Activated T-helper 1 cell treated with anti-CD3 and anti-CD28 coated beads, Interleukin-2, amount 50 U/mL, for 16 hours (primary cell): ENCODE measurements at places on chromosomes 4 and X.

DNA sequence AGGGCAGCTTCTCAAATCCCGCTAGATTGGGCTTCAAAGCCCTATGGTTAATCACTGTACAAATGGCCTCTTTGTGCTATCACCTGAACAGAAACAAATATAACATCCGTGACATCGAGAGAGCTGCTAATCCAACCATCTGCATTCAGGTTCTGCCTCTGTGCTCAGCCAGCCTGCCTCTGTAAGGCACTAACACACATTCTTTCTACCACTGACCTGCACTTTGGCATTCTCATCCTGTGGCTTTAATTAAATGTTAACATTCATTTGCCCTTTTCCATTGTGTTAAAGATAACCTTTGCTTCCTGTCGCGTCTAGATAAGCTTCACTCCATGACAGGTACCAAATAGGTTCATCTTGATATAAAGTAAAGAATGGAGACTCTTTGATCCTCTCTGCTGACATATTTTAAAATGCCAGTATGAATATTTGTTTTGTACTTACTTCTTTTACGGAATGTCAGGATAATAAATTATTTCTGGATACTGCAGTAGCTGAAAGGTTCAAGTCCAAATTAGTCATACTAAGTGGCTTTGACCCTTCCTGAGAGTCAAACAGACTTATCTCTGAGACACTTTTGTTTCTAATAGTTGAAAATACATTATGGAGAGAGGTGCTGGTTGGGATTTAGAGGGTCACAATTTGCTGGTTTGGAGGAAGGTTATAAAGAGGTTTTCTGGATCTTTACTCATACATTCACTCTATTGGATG is 505.7 kb downstream of the PACRGL start:
- no peak for DNase-seq

DNA sequence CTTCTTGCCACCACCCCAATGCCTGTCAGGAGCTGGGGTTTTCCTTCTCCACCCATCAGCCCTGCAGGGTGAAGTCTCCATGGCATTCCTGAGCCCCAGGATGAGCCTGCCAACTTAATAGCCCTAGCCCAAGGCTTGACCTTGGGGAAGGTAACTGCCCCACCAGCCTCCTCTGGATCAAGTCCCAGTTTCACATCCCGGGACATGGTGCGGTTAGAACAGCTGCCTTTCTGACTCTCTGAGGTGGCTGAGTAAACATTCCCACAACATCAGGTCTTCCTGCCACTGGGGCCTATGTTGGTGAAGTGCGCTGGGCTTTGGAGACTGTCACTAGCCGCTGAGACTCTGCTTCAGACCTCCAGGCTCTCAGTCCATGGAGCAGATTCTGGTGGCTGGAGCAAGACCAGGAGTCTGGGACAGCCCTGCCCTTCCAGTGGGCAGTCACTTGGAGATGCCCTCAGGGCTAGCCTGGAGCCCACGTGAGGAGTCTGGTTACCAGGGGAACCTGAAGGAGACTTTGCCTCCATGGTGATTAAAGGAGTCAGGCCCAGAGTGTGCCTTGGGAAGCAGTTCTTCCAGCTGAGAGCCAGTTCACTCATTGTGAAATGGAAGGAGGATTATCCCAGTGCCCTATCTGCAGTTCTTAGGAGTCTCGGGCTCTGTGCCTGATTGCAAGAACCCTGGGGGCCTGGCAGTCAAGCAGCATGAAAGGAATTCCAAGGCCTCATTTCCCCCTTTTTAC is 56.8 kb downstream of the SMIM20 start:
- no peak for DNase-seq

- no peak for DNase-seq
These were observed 47.0 kb downstream of the TASL start for GRCh38 chrX:30530606-30531005.

GRCh38 chrX:131067846-131068745 is 9.9 kb downstream of the ARHGAP36 start:
- DNase-seq, result no peak

DNA sequence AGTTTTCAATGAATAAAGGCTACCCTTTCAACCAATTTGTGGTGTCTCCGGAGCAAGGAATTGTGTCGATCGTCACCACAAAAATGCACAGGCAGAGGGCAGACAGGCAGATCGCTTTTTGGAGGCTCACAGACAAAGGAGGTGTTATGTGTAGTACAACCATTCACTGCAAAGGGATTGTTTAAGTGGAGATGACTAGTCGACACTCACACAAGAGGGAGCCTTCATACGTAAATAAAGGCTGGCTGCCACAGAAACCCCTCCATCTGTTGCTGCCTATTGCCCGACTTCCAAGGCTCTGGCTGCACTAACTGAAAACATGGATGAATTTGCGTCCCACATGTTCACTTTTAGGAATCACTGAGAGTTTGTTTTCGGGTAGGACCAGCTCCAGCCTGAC is 281.1 kb downstream of the NKX6-1 start:
- no peak for DNase-seq

DNA sequence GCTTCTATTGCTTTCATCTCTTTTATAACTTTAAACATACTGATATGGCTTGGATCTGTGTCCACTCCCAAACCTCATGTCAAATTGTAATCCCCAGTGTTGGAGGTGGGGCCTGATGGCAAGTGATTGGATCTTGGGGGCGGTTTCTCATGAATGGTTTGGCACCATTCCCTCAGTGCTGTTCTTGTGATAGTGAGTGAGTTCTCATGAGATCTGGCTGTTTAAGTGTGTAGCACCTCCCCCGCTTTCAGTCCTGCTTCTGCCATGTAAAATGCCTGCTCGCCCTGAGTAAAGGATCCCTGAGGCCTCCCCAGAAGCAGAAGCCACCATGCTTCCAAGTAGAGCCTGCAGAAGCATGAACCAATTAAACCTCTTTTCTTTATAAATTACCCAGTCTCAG is 17.7 kb downstream of the MND1 start:
- no peak for DNase-seq

- no peak for DNase-seq
These were observed 670.7 kb downstream of the PCDH7 start for GRCh38 chr4:31390849-31391248.

DNA sequence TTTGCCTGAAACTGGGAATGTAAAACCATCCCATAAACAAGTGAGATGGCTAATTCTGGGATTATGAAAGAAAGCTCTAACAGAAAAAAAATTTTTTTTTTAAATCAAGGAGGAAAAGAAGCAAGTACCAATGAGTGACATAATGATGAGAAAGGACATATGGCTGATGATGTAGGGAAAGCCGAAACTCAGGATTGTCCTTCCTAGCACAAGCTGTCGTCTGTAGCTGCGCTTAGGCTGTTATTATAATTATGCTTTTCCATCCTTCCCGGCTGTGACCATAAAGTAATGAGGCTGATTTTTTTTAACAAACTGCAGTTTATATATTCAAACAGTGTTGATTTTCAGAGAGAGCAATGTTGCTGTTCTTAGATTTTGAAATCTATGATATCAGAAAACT is 209.8 kb upstream of the NOCT start:
- DNase-seq, result no peak

- DNase-seq, result no peak
These were observed 4.7 kb downstream of the GLRB start for GRCh38 chr4:157080605-157081004.

GRCh38 chr4:133921280-133922195 is 280.1 kb downstream of the PABPC4L start:
- no peak for DNase-seq

- no peak for DNase-seq
These were observed 276.1 kb downstream of the GASK1B start for GRCh38 chr4:157896726-157897125.

GRCh38 chrX:33831211-33831610 is 300.9 kb downstream of the FAM47A start:
- no peak for DNase-seq

GRCh38 chrX:123340696-123341095 is 156.6 kb downstream of the GRIA3 start:
- no peak for DNase-seq

GRCh38 chrX:53376888-53377287 is 45.6 kb downstream of the SMC1A start:
- DNase-seq, result no peak

GRCh38 chrX:34557733-34558132 is 99.4 kb downstream of the TMEM47 start:
- no peak for DNase-seq

GRCh38 chr4:157121401-157121800 is 45.5 kb downstream of the GLRB start:
- DNase-seq, result no peak

DNA sequence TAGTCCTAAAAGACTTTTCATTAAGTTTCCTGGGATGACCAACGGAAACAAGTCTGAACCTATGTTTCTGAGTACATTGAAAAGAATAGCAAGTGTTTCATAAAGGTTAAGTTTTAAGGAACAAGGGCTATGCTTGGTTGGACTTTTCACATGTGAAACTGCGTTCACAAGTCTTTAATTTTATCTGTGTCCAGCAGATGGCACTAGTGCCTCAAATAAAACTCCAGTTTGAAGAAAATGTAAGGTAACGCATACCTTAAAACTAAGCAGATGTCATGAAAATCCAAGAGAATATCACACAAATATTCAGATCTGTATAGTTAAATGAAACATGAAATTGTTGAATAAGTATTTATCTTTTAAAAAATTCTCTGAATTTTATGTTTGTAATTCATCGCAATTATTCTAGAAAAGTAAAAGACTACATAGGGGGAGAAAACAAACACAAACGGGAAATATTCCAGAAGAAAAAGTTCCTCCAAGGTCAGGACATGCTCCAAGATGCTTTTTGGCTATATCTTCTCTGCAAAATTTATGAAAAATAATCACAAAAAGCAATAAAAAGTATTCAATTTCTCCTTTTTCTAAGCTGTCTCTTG is 89.6 kb upstream of the MAD2L1 start:
- DNase-seq, result no peak

- no peak for DNase-seq
These were observed 34.6 kb upstream of the WFS1 start for GRCh38 chr4:6235012-6235411.

DNA sequence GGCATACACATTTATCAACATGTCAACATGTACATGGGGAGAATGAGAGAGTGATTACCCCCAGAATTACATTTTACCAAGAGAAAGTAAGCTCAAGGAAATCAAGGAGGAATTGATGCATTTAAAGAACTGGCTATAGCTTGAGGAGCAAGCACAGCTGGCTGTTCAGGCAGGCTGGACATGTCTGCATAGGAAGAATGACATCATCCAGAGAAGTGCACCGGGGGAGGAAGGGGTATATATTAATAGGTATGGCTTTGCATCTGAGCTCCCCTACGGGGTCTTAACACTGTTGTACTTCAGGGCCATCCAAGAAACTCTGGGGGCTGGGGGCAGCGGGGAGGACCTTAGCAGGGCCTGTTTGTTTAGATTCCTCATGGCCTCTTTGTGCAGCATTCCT is 222.4 kb upstream of the VCX start:
- DNase-seq, result no peak

GRCh38 chr4:6909113-6909969 is at the start of gene TBC1D14:
Gene TBC1D14, plus strand, starts transcription at chr4:6909826. Its CDS starts 13,564 bp downstream, at chr4:6923390.
- peak; percentile 72 for DNase-seq

DNA sequence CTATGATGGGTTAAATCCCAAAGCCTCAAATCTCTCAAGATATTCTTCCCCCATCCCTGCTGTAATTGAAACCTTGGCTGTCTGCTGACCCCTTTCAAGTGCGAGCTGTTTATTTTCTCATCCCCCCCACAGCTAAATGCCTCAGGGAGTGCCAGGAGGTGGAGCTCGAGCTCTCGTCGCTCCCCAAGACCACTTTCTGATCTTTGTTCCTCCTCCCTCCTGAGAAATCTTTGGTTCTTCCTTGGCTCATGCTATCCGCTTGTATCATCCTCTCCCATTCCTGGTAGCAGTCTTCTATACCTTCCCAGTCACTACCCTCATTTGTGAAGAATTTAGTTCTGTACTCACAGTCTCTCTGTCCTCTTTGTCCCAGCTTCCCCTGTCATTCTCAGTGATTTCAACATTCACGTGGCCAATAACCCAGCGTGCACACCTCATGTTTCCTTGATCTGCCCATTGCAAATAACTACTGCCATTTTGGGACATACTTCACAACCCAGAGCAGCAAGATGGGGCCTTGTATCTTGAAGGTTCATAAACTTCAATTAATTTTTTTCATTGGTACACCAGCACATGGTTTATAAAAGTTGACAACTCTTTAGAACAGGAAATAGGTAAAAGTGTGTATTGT is 9.2 kb upstream of the SLC25A43 start:
- DNase-seq, result no peak

- DNase-seq, result no peak
These were observed 47.0 kb downstream of the SEC24D start for GRCh38 chr4:118788911-118789310.

DNA sequence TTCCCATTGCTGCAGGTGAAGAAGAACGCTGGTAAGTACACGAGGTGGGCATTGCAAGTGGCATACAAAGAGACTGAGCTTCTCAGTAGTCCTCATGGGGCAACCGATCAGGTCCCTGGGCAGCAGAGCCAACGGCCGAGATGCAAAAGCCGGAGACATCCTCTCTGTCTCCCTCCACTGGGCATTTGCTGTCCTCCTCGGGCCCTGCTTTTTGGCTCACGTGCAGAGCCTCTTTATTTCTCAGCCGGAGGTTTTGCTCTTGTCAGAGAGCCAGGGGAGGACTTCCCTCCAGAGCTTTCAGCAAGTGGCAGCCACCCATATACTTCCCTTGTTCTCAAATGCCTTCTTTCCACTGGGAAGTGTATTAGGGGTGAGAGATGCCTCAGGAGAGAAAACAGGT is 18.0 kb downstream of the STARD8 start:
- DNase-seq, result no peak

DNA sequence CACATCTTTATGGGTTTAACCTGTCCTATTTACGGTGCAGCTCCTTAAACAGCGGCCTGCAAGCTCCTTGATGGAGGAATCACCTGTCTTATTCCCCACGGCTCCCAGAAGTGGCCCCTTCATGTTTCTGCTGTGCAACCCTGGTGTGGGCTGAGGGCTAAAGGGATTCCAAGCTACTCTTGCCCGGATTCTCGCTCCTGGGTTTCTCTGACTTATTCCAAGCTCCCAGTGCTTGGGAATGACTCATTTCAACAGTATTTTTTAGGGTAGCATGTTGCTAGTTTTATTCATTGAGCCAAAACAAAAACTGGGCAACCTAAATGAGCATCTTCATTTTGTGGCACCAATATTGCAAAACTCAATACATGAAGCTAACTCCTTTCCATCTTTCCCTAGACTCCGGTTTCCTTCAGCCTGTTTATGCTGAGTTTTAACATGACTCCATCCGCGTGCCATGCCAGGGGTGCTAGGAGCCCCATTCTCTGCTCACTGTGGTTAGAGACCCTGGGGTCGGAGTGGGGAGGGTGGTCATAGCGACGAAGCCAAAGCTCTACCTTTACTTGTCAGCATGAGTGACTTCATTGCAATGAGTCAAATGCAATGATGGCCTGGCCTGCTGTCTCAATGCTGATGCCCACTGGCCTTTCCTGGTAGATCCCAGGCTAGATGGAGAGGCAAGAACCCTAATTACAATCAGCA is 349.7 kb downstream of the NR3C2 start:
- DNase-seq, result no peak

GRCh38 chr4:42478509-42478908 is 81.2 kb downstream of the SHISA3 start:
- no peak for DNase-seq

- DNase-seq, result no peak
These were observed 26.0 kb upstream of the SETD7 start for GRCh38 chr4:139582044-139582443.
